IMR-90 (cell line): ENCODE measurements at places on chromosomes 16 and 17. TPM values are rescaled to one million over a fixed set of nuclear protein-coding genes. Genes with fewer than 3 reads are reported as not detected.
A peak's percentile ranks its signal among the peaks of the same experiment; 100 is the strongest.

- DNase-seq: no peak
These were observed 529.1 kb downstream of the HS3ST4 start for GRCh38 chr16:26220894-26221293.

DNA sequence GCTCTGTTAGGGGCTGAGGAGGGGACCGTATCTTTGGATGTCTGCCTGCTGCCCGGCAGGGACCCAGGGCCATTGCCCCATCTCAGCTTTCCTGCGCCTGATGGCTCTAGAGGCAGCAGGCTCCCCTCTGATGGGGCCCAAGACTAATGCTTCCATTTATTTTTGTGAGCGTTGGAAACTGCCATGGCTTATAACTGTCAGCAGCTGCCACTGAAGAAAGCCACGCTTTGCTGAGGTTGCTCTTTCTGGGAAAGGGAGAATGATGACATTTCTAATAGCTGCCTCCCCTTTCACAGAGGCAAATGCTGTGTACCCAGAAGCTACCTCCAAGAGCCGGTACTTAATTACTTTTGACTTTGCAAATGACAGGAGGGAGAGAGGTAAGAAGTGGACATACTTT lies 103.8 kb downstream of the HAPSTR1 start:
- no peak for DNase-seq

DNA sequence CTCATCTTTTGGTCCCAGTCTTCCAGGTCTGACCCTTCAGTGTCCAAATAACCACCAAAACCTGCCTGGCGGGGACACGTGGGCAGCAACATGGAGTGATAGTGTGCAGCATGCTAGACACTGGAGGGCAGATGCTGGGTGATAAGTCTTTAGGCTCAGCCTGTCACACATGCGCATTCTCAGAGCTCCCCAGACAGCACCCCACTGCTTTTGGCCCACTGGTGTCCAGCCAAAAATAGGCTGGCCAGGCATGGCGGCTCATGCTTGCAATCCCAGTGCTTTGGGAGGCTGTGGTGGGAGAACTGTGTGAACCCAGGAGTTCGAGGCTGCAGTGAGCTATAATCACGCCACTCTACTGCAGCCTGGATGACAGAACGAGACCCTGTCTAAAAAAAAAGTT lies 12.3 kb downstream of the GINS2 start:
- no peak for DNase-seq

DNA sequence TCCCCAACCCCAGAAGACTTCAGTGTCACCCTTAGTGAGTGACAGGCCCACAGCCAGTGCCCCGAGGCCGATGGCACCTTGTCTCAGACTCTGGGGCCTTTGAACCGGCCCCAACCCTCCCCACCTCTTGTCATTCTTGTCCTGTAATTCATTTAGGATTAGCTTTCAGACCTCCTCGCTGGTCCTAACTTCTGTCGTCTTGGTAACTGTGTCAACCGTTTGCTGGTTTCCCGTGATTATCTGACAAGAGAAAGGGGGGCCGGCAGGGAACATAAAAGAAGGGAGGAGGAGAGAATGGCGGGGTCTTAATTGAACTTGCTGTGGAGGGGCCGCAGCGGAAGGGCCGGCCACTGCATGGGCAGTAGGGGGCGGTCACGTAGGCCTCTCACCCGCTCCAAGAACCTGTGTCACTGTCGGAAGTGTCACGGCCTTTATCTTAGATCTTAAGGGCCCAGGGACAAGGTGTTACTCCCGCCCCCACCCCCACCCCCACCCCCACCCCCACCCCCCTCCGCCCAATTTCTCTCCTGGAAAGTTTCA lies 46.5 kb upstream of the GSE1 start:
- no peak for DNase-seq

GRCh38 chr17:69856946-69857345 lies 218.1 kb upstream of the KCNJ16 start:
- no peak for DNase-seq

DNA sequence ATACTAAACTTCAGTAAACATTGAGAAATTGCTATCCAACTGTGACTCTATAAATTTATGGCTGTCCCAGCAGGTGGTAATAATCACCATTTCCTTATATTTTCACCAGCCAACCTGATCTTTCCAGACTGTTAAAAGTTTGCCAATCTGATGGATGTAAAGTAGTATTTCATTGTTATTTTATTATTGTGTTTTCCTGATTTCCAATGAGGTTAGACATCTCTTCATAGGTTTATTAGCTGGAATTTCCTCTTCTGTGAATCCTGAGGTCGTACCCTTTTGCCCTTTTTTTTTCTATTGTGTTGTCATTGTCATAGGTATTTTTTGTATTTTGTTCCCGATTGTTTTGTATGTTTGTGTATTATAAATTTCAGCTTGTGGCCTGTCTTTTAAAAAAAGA lies 31.7 kb downstream of the BMERB1 start:
- no peak for DNase-seq

- DNase-seq: no peak
These were observed 6.2 kb upstream of the CES1 start for GRCh38 chr16:55839115-55839514.

DNA sequence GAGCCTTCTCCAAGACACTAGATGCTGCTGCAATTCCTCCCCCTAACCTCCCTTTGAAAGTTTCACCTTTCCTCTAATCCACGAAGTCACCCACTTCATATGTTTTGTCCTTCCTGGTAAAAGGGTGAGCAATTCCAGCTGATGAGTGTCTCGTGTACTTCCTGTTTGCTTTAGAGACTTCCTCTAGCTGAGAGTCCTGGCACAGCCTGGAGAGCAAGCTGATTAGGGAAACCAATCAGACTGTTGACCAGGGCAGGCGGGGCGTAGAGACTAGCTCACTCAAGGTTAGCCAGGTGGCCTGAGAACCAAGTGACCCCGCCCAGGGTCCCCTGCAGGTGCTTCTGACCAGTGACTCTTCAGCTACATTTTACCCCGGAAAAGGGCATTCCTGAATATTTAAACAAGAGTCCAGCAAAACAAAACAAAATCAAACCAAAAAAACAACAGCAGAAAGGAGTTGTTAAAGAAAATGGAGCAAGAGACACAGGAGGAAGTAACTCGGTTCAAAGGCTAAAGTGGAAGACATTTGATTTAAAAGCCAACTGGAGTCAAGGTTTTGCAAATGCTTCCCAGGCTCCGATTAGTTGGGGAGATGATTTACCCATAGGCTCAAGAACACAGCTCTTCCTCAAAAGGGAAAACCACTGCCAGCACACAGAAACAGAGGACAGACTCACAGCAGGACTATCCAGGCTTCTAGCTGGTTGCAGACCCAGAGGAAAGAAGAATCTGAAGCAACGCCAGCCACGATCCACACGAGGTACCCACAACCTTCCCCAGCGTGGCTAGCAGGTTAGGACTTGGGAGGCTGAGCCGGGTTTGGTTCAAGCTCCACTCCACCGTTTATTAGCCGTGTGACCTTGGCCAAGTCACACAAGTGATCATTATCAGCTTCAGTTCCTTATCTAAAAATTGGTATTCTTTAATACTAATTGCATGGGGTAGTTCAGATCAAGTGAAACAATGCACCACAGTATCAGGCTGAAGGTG lies 13.4 kb downstream of the HSPB9 start:
- DNase-seq: peak; percentile 85

DNA sequence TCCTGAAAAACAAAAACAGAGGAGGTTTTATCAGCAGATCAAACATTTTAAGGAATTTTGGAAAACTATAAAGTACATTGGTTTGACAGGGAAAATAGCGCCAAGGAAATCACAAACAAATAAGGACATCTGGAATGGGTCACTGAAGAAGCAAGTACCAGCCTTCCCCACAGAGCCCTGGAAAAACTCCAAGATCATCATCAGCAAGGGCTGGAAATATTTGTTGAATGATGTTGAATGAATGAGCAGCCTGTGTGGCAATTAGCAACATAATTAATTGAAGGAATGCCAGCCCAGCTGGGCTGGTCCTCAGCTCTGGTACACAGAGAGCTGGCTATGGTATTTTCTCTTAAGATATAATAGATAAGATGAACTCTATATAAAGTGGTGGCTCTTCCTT lies 290.4 kb downstream of the HS3ST3A1 start:
- DNase-seq: peak; percentile 12

- peak; percentile 52 for DNase-seq
These were observed 29.9 kb downstream of the BAIAP2 start for GRCh38 chr17:81064678-81065475.

GRCh38 chr16:20867585-20867984 lies 32.6 kb downstream of the DCUN1D3 start:
- DNase-seq: peak; percentile 46

- DNase-seq: no peak
These were observed 66.8 kb downstream of the XYLT1 start for GRCh38 chr16:17403859-17404545.

GRCh38 chr16:84176192-84177053 lies 10.4 kb downstream of the TAF1C start:
- no peak for DNase-seq

DNA sequence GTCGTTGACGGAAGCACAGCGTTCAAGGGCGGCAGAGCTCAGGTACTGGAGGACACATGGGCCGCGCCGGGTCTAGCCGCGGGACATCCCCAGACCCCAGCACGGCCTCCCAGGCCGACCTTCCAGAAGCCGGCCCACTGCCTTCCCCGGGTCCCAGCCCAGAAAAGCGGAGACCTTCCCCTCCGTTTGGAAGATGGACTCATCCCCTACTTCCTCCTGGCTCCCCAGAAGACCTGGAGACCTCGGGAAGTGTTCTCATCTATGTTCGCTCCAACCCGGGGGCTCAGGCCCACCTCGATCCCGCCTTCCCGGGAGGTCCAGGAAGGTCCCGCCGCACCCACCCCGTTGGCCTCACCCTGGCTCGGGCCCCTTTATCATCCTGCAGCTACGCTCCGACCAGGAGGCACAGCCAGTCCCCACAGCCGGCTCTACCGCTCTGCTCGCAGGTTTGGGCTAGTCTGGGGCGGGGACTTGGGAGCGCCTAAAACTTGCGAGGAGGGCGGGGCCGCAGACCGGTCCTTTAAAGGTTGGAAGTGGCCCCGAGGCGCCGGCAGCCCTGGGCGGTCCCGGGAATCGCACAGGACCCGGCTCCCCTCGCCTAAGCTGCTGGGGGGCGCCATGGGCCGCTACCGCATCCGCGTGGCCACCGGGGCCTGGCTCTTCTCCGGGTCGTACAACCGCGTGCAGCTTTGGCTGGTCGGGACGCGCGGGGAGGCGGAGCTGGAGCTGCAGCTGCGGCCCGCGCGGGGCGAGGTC lies at the start of gene ALOX12:
ALOX12 (plus strand) TSS at position 550 of the 756 bp plus-strand sequence; CDS start at position 619, 69 bp downstream.
- DNase-seq: no peak

- no peak for DNase-seq
These were observed 43.2 kb downstream of the CLEC16A start for GRCh38 chr16:10987361-10988163.

DNA sequence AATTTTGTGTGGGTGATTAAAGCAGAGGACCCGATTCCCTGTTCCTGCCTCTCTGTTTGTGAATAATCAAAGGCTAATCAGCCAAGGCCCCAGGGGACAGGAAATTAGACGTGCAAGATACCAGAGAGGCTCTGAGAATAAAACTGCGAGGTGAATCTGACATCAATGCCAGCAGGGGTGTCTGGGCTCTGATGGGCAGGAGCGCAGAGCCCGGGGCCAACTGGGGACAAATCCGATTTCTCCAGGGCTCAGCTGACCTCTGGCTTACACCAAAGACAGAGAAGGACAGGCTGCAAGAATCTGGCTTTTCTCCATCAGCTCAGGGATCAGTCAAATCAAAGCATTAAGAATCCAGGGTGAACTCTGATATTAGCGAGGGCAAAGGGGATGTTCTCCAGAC lies 174.3 kb downstream of the XYLT1 start:
- no peak for DNase-seq

Gene RAB11FIP3
- total RNA-seq: 7.5 TPM in 2 replicates

Gene ZG16B
- total RNA-seq: 0.28 and 0.54 TPM in 2 replicates

Gene TAC4
- total RNA-seq: not detected in 2 replicates

Gene TPSD1
- not detected in 2 replicates for total RNA-seq

Gene RRAD
- total RNA-seq: 1.3 and 1.4 TPM in 2 replicates

Gene C17orf50
- total RNA-seq: not detected in 2 replicates

Gene CD300LB
- total RNA-seq: not detected in 2 replicates

Gene TBC1D3
- total RNA-seq: not detected in 2 replicates

Gene IL17C
- total RNA-seq: not detected in 2 replicates

Gene CLEC3A
- not detected in 2 replicates for total RNA-seq

Gene HBQ1
- total RNA-seq: not detected in 2 replicates

Gene ABCC6
- total RNA-seq: 0.36 and 0.56 TPM in 2 replicates

Gene RND2
- total RNA-seq: 1.1 TPM in 2 replicates
